Esophagus muscularis mucosa (tissue), 4 donors: ENCODE measurements at places on chromosomes 11 and 22. TPM values are rescaled to one million over a fixed set of nuclear protein-coding genes. Genes with fewer than 3 reads are reported as not detected.

NRIP3 gene
- 3.4 TPM for total RNA-seq

- no peak overlapping the region for H3K27ac ChIP-seq
- DNase-seq: no peak
- peaks cover 23% of the 10 kb centered on the region for H3K27me3 ChIP-seq
- peaks cover 13% of the 10 kb centered on the region for H3K4me1 ChIP-seq
- no peaks in the 10 kb centered on the region for H3K36me3 ChIP-seq
- H3K4me3 ChIP-seq: no peak overlapping the region
Observed at GRCh38 chr22:33054001-33054675, 4.0 kb downstream of the SYN3 start.

MAP6 gene
- 25.3 TPM for total RNA-seq

TRIM49 gene
- total RNA-seq: not detected

- no peak overlapping the region for H3K4me3 ChIP-seq
- H3K4me1 ChIP-seq: no peaks in the 10 kb centered on the region
- DNase-seq: no peak
- no peaks in the 10 kb centered on the region for H3K36me3 ChIP-seq
- H3K27me3 ChIP-seq: no peaks in the 10 kb centered on the region
- H3K27ac ChIP-seq: no peak overlapping the region
Observed at GRCh38 chr11:38392176-38392575, 1794.1 kb upstream of the RAG2 start.

CBX7 gene
- 251 TPM for total RNA-seq

- H3K4me3 ChIP-seq: no peak overlapping the region
- H3K4me1 ChIP-seq: peaks cover 3% of the 10 kb centered on the region
- H3K36me3 ChIP-seq: no peaks in the 10 kb centered on the region
- H3K27me3 ChIP-seq: no peaks in the 10 kb centered on the region
Observed at GRCh38 chr11:70527046-70527395, 128.7 kb downstream of the CTTN start.

LUZP2 gene
- total RNA-seq: not detected

GRCh38 chr11:10744206-10744605 lies 6.8 kb upstream of the CTR9 start:
- no peaks in the 10 kb centered on the region for H3K4me1 ChIP-seq
- H3K4me3 ChIP-seq: no peak overlapping the region

DEUP1 gene
- not detected for total RNA-seq

- H3K36me3 ChIP-seq: no peaks in the 10 kb centered on the region
- peaks cover 20% of the 10 kb centered on the region for H3K4me1 ChIP-seq
- H3K27ac ChIP-seq: no peak overlapping the region
Observed at GRCh38 chr11:8329847-8330361, 66.2 kb upstream of the LMO1 start.

CAPN5 gene
- 4.0 TPM for total RNA-seq

- DNase-seq: no peak
- H3K27me3 ChIP-seq: no peaks in the 10 kb centered on the region
- peaks cover 23% of the 10 kb centered on the region for H3K36me3 ChIP-seq
- peaks cover 40% of the 10 kb centered on the region for H3K4me1 ChIP-seq
- no peak overlapping the region for H3K4me3 ChIP-seq
- peak overlapping the region; percentile 56 for H3K27ac ChIP-seq
Observed at GRCh38 chr11:35227576-35228327, 88.8 kb downstream of the CD44 start.

DNA sequence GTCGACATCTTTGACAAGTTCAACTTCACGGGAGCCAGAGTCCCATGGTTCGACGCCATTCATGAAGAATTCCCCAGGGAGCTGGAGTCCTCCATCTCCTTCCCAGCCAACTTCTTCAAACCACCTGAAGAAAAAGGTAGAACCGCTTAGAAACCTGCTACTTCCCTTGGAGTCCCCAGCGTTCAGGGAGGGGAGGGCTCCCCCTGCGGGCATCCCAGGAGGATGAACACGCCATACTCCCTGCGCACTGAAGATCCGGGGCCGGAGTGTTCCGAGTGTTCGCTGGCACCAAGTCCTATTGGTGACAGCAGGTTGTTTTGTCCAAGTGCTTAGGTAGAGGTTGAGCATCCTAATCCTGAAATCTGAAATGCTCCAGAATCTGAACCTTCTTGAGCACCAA lies 51.7 kb upstream of the PRODH start:
- H3K4me1 ChIP-seq: no peaks in the 10 kb centered on the region
- H3K27ac ChIP-seq: no peak overlapping the region
- no peak for DNase-seq
- no peaks in the 10 kb centered on the region for H3K36me3 ChIP-seq
- H3K4me3 ChIP-seq: no peak overlapping the region
- no peaks in the 10 kb centered on the region for H3K27me3 ChIP-seq
